ENCODE measurements at places on chromosomes 16 and 17. TPM values are rescaled to one million over a fixed set of nuclear protein-coding genes. Genes with fewer than 3 reads are reported as not detected.
A peak's percentile ranks its signal among the peaks of the same experiment; 100 is the strongest.

- peak; percentile 60 for DNase-seq
These were observed 16.2 kb downstream of the MARCHF10 start for GRCh38 chr17:62791767-62792446.

The CCDC102A gene
- 8.9 TPM for total RNA-seq

The CD300LG gene
- total RNA-seq = not detected

DNA sequence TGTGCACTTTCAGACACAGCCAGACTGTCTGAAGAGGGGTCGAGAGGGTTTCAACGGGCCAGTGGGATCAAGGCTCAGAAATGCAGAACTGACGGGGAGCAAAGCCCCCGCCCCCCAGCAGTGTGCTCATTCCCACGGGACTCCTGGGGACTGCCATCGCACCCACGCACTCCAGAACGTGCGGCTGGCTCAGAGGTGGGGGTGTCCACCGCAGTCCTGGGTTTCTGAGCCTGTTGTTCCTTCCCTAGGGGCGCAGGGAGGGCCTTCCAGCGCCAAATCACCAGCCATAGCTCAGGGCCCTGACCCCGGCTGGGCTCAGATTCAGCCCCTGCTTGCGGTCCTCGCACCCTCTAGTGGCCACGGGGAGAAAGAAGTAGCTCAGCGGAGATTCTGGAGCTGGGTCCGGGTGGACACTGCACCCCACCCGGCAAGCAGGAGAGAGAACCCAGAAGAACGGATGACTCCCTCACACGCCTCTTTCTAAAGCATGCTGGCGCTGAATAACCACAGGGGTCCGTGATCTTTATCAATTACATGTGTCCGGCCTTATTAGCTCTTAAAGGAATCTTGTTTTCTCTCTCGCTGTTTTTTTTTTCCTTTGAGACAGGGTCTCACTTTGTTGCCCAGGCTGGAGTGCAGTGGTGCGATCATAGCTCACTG, 45.0 kb upstream of the USP7 start:
- DNase-seq = peak; percentile 78

GRCh38 chr17:82365606-82366295, 5.8 kb upstream of the UTS2R start:
- DNase-seq = no peak

The CACNG1 gene
- total RNA-seq = not detected

DNA sequence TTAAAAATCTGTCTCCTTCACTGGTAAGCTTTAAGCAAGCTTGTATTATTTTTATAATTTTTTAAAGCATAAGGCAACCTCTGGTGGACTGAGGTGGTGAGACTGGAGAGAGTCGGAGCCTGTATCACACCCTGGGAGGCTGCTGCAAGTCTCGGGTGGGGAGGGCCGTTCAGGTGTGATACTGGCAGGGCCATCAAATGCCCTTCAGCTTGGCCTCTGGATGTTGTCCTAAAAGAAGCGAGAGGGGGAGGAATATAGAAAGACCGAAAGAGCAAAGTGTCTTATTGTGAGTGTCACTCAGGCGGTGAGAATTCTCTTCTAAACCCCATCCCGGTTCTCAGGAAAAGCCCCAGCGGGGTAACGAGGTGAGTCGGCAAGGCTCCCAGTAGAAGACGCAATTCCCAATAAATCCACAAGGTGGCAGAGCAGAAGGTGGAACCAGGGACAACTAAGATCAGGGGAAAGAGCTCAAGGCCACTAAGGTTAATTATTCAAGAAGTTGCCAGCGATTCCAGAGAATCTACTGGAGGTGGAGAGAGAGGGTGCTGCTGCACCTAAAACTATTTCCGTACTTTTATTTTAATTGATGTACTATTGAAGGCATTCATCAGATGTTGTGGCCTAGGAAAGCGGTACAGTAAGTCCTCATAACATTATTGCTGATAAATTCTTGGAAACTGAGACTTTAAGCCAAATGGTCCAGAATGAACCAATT, 14.1 kb downstream of the C17orf67 start:
- peak; percentile 88 for DNase-seq

The CCP110 gene
- 6.4 TPM for total RNA-seq

The KRTAP4-4 gene
- not detected for total RNA-seq

The ASPHD1 gene
- total RNA-seq = 3.4 TPM

DNA sequence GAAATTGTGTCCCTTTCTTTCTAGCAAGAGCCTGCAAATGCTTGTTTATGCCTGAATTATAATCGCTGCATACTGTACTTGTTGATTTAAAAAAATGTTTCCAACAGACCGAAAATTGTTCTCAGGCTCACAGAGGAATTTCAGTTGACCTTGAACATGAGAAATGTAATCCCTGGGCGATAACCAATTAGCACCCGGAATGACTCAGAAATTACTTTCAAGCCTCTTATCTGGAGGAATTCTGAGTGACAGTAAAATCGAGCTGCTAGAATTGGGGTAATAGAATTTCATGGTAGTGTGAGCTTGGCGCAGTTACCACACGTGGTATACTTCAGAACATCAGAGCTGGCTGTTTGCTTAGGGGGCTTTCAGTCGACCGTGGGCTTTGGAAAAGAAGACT, 139.1 kb upstream of the CACNG3 start:
- DNase-seq = no peak

The NEUROD2 gene
- total RNA-seq = not detected

The UBE2G1 gene
- total RNA-seq = 54.0 TPM

DNA sequence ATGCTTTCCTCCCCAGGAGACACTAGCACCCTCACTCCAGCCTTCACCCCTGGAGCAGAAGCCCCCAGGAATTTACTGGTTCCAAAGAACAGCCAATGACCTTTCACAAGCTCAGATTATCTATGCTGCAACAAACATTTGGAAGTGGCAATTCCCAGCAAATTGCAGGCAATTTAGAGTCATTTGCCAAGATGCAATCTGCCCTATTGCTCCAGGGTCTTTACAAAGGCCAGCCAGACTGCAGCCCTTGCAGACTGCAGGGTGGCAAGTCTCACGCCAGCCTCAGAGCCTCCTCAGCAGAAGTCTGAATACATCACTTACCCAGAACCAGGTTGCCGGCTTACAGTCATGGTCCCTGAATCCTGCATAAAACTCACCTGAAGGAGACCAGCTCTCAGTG, 21.8 kb downstream of the AXIN1 start:
- no peak for DNase-seq

GRCh38 chr17:17683710-17684365, 2.6 kb downstream of the RAI1 start:
- no peak for DNase-seq

- peak; percentile 25 for DNase-seq
These were observed 1151.9 kb upstream of the GOT2 start for GRCh38 chr16:59886021-59886420.

GRCh38 chr17:17820463-17821158, 16.2 kb downstream of the SREBF1 start:
- DNase-seq = no peak

DNA sequence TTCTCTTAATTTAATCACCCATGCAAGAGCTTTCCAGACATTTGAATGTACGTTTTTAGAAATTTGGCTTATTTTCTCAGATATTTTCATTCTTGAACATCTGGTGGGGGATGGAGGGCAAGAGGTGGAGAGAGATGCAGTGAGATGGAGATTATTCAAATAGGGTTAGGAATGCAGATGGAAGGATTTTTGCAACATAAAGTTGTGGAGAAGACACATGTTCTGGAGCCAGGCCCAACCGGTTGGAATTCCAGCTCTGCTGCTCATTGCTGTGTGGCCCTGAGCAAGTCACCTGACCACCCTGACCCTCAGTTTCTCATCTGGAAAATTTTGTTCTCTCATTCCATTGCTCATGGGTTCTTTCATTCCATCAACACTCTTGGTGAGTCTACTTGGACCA, 66.9 kb downstream of the IRX3 start:
- no peak for DNase-seq

The C1QTNF8 gene
- not detected for total RNA-seq

The ALG1 gene
- 33.0 TPM for total RNA-seq

DNA sequence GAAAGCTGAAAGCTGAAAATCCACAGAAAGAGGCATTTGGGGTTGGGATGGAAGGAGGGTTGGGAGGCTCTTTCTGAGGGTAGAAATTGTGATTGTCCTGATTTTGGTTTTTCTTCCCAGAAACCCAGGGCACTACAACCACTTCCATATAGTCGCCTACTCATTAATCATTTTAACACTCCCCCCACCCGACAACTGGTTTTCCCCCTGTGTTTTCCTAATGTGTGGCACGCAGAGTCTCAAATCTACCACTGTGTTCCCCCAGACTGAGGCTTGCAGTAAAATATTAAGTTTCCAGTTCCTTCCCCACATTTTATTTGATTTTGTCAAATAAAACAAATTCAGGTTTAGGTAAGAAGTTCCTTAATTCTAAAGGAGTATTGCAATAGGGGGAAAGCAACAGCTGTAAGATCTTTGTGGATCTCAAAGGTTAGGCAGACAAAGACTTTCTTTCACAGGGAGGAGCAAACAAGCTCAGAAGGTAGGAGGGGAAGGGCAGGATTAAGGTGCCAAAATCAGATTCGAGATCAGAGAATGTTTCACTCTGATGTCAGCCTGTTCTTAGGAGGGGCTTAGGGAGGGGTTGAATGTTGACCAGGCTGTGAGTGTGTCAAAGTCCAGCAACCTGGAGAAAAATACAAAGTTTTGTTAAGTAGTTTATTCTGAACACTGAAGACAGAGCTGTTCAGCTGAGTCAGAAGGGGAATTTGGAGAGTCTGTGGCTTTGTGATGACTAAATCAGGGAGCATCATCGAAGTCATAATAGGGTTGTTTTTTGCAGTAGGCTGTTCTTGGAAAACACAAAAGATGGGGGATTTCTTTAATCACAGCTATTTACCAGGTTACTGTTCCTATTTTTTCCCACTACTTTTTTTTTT, 3.6 kb downstream of the ZNF267 start:
- no peak for DNase-seq

DNA sequence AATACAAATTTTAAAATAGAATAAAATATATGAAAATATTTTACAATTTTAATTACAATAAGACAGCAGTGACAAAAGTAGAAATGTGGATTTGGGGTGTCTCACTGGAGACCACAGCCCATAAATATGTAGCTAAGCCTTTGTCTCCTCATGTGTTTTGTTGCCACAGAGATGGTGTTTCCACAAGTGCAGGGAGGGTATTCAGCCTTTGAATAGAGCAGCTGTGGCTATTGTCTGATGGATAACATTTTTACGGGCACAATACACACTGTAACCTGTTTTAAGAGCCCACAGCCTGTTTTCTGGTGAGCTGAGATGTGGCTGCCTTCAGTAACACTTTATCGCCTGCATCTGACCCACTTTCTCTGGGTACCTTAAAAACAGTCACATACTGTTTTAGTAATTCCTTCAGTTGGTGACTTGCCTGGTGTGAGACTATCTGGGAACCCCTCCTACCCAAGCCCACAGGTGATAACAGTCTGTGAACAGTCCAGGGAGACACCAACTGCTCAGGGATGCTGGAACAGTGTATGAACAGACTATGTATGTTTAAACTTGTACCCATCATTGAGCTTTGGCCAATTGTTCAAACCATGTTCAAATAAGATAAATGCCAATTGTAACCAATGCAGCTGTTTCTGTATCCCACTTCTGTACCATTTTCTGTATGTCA, 7.8 kb upstream of the AHSP start:
- DNase-seq = no peak

DNA sequence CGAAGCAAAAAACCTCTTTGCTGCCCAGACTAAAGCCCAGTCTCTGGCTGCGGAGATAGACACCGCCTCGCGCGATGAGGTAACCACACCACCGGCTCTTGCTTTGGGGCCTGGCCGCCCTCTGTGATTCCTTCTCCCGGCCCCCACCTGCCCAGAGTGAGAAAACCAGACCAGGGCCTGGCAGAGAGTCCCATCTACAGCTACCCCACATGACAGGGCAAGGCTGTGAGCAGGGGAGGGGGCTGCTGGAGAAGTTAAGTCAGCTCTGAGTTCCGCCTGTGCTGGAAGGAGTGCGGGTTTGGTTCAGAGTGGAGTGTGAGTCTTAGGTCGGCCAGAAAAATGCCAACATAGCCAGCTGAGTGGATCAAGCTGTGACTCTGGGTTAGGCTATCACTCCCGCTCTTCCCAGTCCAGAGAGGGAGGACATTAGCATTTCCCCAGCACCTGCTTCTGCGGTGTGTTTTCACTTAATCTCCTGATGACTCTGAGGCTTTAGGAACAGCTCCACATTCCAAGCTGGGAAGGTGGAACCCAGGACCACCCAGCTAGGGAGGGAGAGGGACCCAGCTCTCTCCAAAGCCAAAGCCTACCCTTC, 139.0 kb downstream of the RAB11FIP4 start:
- no peak for DNase-seq

- DNase-seq = no peak
These were observed 304.3 kb upstream of the XYLT1 start for GRCh38 chr16:17775061-17775460.

The KRTAP2-2 gene
- total RNA-seq = not detected

The MTSS2 gene
- total RNA-seq = 1.7 TPM

DNA sequence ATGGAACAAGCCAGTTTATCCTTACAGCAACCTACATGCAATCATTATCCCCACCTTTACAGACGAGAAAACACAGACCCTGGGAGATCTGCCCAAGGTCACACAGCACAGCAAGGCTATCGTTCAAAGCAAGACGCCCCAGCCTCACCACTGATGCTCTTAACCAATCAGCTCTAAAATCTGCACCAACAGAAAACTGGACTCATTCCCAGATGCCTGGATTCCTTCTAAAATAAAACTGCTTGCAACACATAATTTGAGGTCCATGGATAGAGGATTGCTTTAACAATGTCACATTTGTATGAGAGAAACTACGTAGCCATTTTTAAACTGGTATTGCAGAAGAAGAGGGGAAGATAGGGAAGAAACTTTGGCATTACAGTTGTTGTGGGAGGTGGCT, 6.8 kb downstream of the COTL1 start:
- no peak for DNase-seq

DNA sequence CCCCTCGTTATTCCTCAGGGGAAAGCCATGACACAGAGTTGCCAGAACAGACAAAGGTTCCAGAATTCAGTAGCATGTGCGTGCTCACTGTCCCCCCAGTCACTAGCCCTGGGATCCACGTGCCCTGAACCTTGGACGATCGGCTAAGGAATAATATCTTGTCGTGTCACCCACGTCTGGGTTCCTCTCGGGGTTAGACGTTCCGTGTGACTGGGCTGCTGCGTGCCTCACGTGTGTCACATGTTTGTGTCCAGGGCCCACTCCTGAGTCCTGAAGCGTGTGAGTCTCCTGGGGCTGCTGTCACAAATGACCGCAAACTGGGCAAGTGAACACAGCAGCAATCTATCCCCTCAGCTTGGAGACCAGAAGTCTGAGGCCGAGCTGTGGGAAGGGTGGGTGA, 12.4 kb upstream of the ZNF469 start:
- no peak for DNase-seq

DNA sequence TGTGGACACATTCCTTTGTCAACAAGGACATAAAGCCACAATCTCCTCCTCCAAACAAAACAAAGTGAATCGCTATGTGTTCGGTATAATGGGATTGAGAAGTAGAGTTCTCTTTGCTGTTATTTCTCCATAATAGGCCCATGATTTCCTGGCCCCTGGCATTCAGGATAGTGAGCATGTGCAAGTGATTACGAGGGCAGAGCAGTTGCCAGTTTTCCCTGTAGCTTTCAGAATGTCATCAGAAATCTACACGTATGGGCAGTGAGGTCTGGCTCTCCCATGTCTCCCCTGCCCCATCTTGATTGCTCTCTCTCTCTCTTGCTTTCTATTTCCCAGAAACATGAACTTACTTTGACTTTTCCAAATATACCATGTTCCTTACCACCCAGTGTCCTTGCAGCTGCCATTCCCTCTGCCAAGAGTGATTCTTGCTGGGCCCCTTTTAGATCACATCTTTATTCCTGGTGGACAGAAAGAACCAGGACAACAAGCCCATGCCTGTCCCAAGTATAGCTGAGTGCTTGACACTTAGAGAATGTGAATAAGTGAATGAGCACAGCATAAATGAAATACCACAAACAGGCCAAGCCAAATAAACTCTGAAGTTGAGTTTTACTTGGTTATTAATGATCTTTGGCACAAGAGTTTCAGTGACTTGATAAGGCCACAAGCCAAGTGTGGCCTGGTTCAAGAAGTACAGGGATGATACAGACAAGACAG, 273.1 kb downstream of the CDH13 start:
- no peak for DNase-seq

Data from SK-MEL-5 (cell line).